ENCODE measurements at places on chromosomes 6 and 20. TPM values are rescaled to one million over a fixed set of nuclear protein-coding genes. Genes with fewer than 3 reads are reported as not detected.

DNA sequence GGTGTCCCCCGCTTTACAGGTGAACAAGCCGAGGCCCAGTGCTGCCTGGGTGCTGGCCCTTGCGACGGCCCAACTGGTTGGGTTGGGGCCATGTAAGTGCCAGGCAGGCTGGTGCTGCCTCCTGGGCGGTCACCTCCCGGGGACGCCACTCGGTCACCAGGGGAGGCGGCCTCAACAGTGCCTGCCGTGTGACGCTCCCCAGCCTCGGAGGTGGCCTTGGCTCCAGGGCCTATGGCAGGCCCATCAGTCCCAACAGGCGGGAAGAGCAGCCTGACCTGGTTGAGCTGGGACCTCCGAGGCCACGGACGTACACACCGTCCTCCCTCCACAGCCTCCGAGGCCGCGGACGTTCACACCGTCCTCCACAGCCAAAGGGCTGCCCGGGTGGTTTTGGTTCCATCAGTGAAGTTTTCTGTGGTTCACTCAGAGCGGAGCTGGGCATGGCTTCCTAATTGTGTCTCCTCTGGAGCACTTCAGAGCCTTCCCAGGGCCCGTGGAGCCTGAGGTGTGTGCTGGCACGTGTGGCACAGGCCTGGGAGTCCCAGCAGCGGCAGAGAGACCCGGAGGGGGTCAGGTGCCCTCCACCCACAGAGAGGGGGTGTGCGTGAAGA is 19.3 kb upstream of the SLCO4A1 start:
- no peak for DNase-seq

GRCh38 chr6:135423649-135424128 is 73.9 kb downstream of the AHI1 start:
- no peak for DNase-seq

GRCh38 chr20:38728911-38729642 is 4.8 kb downstream of the SLC32A1 start:
- no peak for DNase-seq

- DNase-seq, result no peak
Measured at GRCh38 chr6:164756142-164756541, 553.3 kb downstream of the C6orf118 start.

GRCh38 chr6:3819161-3820110 is 29.7 kb upstream of the FAM50B start:
- no peak for DNase-seq

GRCh38 chr6:100103931-100104330 is 109.9 kb upstream of the MCHR2 start:
- DNase-seq, result no peak

GRCh38 chr6:147207837-147208754 is 3.9 kb downstream of the STXBP5 start:
- DNase-seq, result no peak

- DNase-seq, result no peak
Measured at GRCh38 chr6:63425493-63425892, 105.7 kb upstream of the LGSN start.

DNA sequence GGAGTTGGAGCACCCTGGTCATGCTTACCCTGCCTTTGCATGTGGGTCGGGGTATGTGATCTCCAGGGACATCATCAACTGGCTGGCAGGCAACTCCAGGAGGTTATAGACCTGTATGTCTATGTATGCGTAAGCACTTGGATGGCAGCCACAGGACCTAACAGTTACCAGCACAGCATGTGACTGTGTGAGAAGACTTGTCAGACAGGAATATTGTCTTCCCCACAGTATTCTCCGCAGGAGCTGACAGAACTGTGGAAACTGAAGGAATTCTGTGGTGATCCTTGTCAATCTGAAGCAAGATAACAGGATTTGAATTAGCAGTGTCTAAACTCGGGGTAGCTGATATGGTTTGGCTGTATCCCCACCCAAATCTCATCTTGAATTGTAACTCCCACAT is 59.2 kb downstream of the TMEM244 start:
- DNase-seq, result no peak

GRCh38 chr20:49471397-49471796 is 11.1 kb downstream of the KCNB1 start:
- no peak for DNase-seq

DNA sequence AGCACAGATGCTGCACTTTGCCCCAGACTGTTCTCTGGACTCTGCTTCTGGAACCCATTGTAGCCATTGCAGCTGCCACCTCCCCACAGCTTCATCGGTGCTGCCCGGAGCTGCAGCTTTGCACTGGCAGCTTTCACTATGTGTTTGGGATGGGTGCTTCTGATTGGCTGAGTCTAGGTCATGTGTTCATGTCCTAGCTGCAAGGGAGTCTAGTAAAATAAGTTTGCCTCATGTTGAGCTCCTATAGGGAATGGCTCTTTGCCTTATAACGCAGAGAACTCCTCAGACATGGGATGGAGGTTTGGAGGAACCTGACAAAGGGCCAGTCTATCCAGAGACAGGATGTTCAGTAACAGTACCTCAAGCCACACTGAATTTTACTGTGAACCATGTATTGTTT is 268.0 kb downstream of the BMP7 start:
- DNase-seq, result no peak

GRCh38 chr20:4573564-4574355 is 147.9 kb upstream of the PRND start:
- no peak for DNase-seq

DNA sequence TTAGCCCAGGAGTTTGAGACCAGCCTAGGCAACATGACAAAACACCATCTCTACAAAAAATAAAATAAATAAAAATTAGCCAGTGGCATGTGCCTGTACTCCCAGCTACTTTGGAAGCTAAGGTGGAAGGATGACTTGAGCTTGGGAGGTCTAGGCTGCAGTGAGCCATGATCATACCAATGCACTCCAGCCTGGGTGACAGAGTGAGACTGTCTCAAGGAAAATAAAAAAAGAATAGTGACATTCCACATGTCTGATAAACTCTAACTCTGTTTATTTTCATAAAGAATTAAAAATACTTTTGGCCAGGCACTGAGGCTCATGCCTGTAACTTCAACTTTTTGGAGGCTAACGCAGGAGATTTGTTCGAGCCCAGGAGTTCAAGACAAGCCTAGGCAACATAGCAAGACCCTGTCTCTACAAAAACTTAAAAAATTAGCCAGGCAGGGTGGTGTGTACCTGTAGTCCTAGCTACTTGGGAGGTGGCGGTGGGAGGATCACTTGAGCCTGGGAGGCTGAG is 115.1 kb downstream of the GJA1 start:
- DNase-seq, result no peak

GRCh38 chr6:23086100-23086499 is 516.7 kb downstream of the HDGFL1 start:
- DNase-seq, result no peak

- DNase-seq, result no peak
Measured at GRCh38 chr6:168026925-168027324, 29.5 kb downstream of the KIF25 start.

DNA sequence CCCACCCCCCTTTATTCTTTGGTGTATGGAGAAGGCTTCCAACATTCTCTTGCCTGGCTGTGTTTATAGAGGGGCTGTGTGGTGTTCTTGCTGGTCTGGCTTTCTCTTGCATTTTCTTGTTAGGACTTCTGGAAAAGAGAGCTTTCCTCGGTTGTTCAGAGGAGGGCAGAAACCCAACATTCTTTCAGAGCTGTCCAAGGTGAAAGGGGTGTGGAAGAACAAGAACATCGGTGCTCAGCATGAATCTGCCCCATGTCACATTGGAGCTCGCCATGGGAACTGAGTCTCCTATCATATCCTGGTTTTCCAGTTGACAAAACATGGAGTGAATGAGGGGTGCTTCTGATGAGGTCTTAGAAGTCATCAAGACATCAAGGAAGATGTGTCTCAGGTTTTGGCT is 281.8 kb downstream of the RNF144B start:
- DNase-seq, result no peak

GRCh38 chr6:79600812-79601609 is 30.1 kb upstream of the SH3BGRL2 start:
- no peak for DNase-seq

DNA sequence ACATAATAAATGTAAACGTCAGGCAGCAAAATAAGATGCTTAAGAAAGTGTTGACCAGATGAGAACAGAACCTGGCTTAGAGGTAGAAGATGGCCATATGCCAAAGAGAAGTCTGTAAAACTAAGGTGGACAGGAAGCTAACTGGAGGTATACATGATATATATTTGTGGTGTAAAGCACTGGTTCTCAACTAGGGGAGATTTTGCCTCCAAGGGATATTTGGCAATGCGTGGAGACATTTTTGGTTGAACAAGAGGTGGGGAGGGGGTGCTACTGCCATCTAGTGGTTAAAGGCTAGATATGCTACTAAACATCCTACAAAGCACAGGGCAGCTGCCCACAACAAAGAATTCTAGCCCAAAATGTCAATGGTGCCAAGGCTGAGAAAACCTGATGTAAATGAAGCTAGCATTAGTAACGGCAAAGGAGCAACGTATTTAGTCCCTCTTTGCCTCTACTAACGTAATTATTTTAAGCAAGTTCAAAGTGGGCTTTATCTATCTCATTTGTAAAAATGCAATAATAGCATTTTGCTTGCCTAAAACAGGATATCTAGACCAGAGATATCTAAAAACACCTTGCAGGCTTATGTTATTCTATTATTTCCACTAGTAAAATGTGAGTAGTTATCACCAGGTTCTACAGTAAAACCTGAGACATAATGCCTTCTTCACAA is 182.6 kb downstream of the RNGTT start:
- no peak for DNase-seq

ULBP2 gene
- total RNA-seq, result 1.1 TPM

CST7 gene
- total RNA-seq, result 6.4 TPM

NEU1 gene
- 58.0 TPM for total RNA-seq

All from omental fat pad (tissue), 4 donors.